Retina (tissue), 1 donor: ENCODE measurements at places on chromosomes 6 and 20.

DNA sequence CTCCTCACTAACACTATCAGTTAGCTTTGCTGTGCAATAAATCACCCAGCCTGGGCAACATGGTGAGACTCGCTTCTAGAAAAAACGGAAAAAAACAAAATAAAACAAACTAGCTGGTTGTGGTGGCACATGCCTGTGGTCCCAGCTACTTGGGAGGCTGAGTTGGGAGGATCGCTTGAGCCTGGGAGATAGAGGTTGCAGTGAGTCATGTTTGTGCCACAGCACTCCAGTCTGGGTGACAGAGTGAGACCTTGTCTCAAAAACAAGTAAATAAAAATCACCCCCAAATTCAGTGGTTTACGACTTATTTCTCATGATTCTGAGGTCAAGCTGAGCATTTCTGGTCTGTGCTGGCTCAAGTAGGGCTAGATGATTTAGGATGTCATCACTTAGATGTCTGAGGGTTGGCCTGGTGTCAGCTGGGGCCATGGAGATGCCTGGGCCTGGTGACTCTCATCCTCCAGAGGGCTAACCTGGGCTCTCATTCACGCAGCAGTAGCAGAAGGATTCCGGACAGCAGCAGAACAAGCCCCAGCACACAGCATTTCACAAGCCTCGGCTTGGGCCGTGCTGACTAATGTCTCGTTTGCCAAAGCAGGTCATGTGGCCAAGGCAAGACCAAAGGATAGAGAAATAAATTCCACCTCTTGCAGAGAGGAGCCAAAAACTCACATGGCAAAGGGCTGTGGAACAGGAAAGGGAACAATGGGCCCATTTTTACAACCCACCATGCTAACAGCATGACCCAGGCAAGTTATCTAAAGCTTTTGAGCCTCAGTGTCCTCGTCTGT lies 32.5 kb downstream of the MGME1 start:
- no peak for DNase-seq

DNA sequence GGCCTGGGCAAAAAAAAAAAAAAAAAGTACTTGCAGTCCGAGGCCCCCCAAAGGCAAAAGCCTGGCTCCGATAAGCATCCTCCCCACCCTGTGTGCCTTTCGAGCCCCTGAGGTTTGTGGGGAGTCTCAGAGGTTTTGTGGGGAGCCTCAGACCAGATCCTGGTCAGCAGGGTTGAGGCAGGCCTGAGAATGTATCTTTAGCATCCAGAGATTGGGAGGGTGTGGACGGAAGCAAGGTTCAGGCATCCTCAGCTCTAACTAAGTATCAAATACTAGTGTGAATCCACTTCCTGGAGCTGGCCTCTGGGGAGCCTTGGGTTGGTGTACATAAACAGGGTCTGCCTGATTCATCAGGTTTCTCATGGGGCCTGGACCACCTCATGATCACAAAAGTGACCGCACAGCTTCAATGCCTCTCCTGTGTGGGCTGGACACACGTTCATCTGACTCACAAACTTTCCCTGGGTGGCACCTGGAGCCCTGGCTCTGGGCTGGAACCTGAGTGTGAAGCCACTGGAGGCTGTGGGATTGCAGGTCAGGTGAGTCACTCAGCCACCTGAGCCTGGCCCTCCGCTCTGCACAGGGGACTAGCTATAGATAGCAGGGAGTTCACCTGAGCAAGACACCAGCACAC lies 24.4 kb downstream of the PCMTD2 start:
- no peak for DNase-seq

DNA sequence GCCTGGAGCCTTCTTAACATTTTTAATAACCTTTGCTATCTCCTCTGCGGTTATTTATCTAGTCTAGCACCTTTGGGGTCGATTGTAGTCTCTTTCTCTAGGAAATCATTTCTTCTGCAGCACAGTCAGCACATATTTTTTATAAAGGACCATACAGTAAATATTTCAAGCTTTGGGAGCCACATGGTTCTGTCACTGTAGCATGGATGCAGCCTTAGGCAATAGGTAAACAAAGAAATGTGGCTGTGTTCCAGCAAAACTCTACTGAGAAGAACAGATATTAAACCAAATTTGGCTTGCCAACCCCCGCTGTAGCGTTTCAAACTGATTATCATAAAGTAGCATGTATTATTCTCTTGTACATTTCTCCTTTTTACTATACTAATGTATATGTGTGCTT lies 95.7 kb downstream of the SLC23A2 start:
- DNase-seq = no peak

DNA sequence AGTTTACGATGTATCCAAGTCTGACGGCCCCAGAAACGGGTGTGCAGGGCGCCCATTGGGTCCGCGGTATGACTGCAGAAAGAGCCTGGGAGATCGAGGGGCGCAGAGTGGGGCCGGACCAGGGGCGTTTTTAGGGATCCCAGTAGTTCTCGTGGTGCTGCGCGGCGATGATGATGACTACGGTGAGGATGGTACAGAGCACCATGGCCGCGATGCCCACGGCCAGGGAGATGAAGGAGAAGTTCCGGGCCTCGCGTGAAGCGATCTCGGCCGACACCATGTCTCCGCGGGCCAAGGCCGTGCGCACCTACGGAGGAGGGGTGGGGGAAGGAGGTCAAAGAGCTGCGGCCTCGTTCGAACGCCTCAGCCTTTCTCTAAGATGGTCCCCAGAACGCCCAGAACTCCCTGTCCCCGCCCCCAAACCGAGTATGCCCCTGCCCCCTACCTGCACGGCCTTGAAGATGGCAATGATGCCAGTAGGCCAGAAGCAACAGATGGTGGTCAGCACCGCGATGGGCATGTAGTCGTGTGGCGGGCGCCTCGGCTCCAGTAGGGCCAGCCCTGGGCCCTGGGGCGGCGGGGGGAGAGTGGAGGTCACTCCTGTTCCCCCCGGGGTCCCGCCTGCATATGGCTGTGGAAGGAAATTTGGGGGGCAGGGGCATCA lies 2.5 kb downstream of the PRRT1 start:
- DNase-seq = no peak

- no peak for DNase-seq
Measured at GRCh38 chr6:123089226-123089625, 93.2 kb downstream of the CLVS2 start.

- no peak for DNase-seq
Measured at GRCh38 chr20:3133155-3133554, 26.5 kb downstream of the FASTKD5 start.

DNA sequence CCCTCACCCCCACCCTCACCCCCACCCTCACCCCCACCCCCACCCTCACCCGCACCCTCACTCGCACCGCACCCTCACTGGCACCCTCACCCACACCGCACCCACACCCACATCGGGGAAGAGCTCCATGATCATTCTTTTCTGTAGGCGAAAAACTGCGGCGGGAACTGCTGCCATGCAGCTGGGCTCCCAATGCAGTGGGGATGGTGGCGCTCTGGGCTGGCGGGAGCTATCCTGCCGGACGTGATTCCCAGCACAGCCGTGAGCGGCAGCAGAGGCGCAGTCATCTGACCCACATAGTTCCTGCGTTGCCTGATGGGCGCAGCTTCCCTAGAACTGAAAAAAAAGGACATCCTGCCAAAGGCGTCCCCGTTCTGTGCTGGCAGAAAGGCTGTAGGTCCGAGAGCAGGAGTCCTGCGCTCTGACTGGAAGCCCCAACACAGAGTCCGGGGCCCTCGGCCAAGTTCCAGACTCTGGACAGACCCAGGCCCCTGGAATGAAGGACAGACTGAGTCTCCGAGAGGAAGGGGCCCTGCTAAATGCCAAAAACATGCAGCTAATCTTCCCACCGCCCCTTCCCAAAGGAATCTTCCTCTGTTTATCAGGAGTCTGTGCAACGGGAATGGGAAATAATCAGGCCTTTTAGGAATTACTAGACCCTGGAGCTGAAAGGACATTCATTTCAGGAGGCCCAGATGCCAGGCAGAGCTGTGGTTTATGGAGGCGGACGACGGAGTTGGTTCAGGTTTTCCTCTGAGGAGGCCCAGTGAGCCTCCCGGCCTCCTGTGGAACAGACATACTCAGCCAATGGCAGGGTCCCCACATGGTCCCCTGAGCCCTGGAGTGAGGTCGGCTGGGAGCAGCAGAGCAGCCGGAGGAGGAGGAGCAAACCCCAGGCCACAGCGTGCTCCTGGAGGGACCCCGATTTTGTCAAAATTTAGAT lies 14.1 kb upstream of the TCFL5 start:
- peak; percentile 72 for DNase-seq

- DNase-seq = no peak
Measured at GRCh38 chr20:25325997-25326396, 64.6 kb downstream of the ABHD12 start.

DNA sequence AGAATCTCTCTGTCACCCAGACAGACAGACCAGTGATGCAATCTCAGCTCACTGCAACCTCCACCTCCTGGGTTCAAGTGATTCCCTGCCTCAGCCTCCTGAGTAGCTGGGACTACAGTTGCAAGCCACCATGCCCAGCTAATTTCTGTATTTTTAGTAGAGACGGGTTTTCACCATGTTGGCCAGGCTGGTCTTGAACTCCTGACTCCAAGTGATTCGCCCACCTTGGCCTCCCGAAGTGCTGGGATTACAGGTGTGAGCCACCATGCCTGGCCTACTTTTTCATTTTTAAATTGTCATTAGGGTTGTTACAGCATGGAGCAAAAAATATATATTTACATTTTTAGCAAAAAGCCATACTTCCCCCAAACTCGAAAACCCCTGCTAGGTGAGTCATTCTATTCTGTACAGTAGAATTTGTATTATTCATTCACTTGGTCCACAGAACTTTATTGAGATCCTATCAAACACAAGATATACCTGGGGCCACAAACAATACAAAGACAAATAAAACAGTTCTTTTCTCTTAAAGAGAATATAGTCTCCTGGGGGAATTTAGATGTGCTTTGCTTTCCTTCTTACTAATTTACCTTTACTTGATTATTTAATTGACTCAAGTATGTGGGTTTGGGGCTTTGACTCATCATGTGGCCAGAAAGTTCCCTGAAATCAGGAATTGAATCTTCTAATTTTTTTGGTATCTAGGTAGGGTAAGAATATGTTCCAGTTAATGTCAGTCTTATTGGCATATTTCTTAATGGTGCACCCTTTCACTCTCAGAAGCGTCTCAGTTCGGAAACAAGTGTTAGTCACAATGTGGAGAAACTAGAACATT lies 16.6 kb upstream of the CCND3 start:
- DNase-seq = no peak

- DNase-seq = no peak
Measured at GRCh38 chr6:135921188-135921587, 69.7 kb downstream of the PDE7B start.

DNA sequence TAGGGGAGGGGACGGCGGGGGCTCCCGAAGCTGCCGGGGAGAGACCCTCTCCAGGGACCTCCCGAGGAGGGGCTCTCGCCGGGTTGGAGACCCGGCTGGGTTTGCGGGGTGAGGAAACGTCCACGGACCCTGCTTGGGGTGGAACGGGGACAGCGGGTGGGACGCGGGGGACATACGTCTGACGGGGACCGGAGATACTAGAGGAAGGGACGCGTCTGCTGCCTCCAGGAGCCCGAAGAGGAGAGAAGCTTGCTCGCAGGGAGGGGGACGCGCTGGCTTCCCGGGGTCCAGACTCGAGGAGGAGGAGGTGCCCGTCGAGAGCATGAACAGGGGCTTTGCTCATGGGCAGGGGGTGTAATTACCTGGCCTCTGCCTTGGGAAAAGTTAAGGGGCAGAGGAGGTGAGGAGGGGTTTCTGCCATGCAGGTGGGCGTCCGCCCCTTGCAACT lies 593 bp downstream of the DNMT3B start:
- DNase-seq = peak; percentile 71

GRCh38 chr6:55888917-55889316 lies 13.5 kb upstream of the BMP5 start:
- no peak for DNase-seq

DNA sequence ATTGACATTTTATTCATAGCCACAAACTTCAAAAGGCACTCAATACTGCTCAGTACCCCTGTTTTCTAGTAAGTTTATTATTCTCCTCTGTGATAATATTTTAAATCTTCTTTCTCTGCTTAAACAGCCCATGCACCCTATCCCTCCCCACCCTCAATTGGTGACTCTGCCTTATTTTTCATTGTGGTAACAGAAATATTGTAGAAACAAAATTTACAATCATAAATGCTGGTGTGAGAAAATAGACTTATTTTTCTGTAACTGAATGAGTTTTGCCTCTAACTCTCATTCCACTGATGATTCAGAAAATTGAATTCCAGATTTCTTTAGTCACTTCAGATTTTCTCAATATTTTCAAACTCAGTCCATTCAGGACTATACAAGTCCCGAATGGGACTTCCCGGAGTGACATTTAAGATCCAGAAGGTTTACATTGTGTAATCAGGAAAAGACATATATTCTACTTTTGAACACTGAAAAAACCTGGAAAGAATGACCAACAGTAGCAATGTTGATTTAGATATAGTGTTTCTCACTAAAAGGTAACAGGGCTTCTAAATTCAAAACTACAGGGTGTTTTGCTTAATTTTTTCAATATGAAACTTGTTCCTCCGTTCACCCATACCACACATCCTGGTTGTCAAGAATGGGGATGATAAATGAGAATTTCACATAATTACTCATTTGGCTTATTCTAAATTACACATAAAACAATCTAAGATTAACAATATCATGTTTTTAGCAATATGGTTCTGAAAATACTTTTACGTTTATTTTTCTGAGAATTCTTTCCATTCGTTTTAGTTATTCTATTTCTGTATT lies 34.8 kb upstream of the UST start:
- no peak for DNase-seq

DNA sequence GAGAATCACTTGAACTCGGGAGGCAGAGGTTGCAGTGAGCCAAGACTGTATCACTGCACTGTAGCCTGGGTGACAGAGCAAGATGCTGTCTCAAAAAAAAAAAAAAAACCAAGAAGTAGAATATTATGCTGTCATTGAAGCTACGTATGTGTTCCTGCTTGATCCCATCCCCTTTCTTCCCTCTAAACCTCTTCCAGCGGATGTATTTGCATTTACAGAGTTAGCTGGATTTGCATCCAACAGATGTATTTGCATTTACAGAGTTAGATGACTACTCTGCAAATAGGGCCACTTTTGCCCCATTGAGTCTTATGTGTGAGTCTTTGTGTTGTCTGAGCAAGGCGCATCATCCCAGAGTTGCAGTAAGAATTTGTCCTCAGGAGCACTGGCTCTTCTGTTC lies 24.9 kb upstream of the IPCEF1 start:
- DNase-seq = no peak

DNA sequence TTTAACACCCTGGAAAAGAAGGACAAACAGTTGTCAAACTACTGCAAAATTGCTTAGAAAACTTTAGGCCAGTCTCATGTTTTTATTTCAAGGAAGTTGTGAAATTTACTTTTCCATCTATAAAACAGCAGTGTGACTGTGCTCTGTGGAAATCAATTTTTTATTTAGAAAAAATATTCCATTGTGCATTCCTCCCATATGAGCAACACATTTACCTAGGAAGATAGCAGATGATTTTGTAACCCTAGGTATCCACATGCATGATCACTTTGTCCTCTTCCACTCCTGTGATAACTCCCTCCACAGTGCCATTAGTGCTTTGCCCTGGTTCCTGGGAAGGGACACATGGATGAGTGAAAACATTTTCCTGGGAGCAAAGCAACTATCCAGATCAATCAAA lies 70.0 kb upstream of the SHLD1 start:
- no peak for DNase-seq

GRCh38 chr6:43623880-43624785 lies 4.9 kb downstream of the GTPBP2 start:
- no peak for DNase-seq

GRCh38 chr6:121143476-121143875 lies 190.8 kb downstream of the TBC1D32 start:
- no peak for DNase-seq
